ENCODE measurements at places on chromosomes 12 and 14.

DNA sequence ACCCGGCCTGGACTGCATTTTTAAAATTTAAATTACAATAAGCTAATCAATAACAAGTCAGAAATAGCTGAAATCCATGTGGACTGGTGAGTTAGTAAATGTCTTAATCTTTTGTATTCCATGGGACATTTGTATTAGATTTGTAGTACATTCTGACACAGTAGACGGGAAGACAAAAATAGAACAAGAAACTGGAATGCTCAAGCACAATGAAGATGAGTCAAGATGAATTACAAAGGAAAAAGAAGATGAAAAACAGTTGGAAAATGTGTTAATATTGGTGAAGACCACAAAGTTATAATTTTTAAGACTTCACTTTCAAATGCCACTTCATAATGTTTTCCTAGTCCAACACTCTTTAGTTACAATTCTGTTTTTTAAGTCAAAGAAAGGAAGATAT is 97.8 kb upstream of the FERMT2 start:
- DNase-seq, result no peak

DNA sequence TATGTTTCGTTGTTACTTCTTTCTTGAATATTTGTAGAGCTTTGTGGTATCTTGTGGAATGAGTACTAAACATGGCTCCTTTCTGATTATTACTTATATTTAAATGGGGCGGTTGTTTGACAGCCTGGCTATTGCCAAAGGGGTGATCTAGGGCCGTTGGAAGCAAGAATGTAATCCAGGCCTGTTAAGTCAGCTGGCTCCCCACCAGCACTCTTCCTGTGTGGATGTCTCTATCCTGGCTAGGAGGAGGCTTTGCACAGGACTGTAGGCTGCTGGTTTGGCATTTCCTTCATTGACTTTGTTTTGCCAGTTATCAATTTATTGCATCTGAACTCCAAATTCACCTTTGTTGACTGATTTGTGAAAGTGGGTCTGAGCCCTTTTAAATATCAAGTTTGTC is 5.6 kb downstream of the FAM234B start:
- peak; percentile 43 for DNase-seq

- peak; percentile 24 for DNase-seq
These were observed 8.4 kb downstream of the PAPLN start for GRCh38 chr14:73245480-73246325.

DNA sequence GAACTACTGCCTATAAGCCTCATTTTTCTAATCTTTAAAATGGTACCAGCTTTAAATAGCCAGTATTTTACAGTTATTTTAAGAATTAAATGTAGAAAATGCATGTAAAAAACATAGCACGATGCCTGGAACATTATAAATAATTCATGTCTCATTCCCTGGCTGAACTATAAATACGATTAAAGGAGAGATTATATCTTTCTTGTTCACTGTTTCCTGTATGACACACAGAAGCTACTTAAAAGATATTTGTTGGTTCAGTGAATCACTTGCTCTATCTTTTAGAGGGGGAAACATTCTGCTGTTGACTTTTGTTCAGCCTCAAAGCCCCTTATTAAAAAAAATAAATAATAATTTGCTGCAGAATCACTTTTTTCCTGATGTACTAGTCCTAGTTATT is 406.9 kb downstream of the LRFN5 start:
- peak; percentile 6 for DNase-seq

GRCh38 chr14:60245380-60246177 is 3.4 kb upstream of the PPM1A start:
- no peak for DNase-seq

DNA sequence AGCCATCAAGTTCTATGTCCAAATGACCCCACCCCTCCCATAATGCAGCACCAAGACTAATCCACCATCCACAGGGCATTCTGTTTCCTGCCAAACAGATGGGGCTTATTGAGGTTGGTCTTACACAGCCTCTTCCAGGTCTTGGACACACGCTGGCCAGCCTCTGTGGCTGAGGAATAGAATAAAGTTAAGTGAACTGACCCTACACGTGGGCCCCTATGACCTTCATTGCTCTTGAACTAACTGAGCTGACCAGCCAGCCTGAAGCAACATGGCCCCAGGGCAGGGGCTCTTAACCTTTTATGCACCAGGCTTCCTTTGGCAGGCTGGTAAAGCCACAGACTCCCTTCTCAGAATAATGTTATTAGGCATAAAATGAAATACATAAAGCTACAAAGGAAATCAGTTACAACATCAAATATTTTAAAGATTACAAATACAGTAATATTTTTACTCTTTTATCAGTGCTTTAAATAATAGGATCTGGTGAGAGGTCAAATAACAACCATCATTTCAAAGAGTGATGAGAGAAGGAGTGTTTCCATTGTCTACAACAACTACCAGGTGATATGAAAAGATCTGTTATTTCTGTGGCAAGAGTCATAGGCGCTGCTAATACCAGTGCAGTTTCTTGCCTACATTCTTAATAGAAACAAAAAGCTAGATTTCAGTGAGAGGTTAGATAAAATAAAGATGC is 192.9 kb upstream of the NUDT4 start:
- DNase-seq, result no peak

DNA sequence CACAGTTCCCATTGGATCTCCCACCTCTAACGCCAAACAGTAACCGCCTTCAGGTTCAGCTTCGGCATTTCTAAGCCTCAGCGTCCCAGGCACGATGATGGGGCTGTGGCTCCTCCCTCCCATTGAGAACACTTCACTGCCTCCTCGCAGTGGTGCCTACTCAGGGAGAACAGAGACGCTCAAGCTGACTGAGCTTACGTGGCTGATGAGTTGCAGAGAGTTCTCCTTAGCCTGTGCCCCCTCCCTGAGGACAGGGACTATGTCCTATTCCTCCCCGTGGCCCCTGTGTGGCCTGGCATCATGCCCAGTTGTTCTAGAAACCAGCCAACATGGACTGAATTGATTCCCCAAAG is 87.0 kb downstream of the ITPK1 start:
- DNase-seq, result no peak

GRCh38 chr12:69154585-69155363 is 84.6 kb upstream of the CPSF6 start:
- peak; percentile 52 for DNase-seq

Data from astrocyte of the spinal cord (primary cell).